AML-193 (cell line): ENCODE measurements at places on chromosomes 5 and 9.

DNA sequence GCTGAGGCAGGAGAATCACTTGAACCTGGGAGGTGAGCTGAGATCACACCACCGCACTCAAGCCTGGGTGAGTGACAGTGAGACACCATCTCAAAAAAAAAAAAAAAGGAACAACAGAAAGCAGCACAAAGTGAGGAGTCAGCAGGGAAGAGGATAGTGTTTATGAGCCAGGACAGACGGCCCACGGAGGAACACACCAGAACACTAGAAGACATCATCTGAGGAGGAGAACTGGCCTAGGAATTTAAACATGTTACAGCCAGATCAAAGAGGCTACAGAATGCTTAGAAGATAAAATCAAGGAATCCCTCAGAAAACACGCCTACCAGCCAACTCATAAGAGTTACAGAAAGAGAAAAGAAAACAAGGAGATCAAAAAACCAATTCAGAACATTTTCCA is 12.2 kb downstream of the UBAC1 start:
- no peak for DNase-seq

DNA sequence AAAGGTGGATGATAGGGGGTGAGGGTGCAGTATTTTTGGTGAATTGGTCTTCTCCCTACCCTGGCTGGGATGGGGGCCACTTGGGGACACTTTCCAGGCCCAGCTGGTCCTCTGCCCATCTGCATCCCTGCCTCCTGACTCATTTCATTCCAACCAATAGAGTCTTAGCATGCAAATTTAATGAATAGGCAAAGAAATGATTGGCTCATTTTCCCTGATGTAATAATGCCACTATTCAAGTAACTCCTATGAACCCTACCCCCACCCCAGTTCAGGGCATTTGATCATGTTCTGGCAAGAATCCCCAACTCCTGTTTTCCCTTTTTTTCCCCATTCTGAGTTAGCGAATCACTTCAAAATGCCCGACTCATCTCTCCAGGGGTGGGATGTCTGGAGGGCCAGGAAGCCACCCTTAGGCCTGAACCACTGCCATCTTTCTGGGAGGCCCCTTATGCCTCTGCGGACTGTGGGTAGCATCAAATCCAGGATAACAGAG is 56.7 kb downstream of the PCDH1 start:
- DNase-seq: no peak

GRCh38 chr9:133115604-133116345 is 5.3 kb downstream of the RALGDS start:
- no peak for DNase-seq

DNA sequence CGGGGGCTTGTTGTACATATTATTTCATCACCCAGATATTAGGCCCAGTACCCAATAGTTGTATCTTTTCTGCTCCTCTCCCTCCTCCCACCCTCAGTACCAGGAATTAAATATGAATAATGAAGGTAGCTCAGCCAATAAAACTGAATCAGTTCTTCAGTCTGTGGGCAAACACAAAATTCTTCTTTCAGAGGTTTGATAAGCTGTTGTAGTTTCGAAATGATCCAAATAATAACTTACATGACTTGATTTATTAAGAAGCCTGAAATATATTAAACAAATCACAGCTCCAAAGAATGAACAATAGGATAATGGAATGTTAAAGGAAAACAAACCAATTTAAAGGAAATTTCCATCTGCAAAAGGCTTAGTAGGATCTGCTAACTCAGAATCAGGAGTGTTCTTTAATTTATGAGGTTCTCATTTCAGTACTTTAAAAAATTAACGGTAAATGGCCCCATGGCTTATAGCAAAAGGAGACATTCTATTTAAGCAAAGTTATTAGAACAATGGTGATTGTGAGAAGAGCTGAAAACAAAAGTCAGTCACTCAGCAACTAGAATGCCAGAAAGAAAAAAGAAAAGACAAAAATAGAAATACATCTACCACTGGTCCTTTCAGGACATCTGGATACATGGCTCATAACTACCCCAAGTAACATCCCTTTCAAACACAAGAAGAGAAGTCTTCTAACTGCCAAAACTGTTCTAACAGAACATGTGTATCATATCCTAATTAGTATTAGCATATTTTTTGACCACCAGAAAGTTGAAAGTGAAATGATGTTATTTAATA is 62.4 kb downstream of the NR3C1 start:
- no peak for DNase-seq

GRCh38 chr5:127101533-127101932 is 28.2 kb upstream of the C5orf63 start:
- DNase-seq: no peak

GRCh38 chr5:122846051-122846550 is 688 bp downstream of the SNX24 start:
- DNase-seq: no peak

- no peak for DNase-seq
These were observed 220.3 kb upstream of the GAS1 start for GRCh38 chr9:87167582-87167981.

GRCh38 chr9:16527573-16527972 is 342.9 kb downstream of the BNC2 start:
- no peak for DNase-seq

DNA sequence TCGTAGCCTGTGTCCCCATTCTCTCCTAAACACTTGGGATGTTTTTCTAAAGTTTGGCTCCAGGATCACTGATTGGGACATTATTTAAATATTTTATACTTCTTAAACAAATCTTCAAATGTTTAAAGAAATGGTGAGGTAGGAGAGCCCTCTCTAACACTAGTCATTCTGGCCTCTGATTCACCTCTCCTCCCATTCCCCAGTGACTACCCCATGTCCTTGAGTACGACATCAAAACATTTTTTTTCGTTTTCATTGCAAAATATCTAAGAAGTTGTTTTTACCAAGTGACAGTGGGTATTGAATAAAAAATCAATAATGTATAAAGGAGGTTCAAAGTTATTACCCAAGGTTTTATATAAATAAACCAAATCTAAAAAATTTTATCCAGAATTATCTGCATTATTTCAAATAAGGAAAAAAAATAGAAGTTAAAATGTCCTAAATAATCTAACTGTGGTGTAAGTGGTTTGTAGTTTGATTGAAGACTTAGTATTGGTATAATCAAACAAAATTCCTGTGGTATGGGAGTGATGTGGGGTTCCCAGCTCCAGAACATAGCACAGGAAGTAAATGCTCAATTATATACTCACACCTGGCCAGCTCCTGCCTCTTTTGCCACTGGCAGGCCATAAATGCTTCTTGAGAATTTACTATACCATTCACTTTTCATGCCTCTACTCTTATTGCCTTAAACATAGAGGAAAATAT is 51.1 kb downstream of the MAST4 start:
- DNase-seq: no peak

DNA sequence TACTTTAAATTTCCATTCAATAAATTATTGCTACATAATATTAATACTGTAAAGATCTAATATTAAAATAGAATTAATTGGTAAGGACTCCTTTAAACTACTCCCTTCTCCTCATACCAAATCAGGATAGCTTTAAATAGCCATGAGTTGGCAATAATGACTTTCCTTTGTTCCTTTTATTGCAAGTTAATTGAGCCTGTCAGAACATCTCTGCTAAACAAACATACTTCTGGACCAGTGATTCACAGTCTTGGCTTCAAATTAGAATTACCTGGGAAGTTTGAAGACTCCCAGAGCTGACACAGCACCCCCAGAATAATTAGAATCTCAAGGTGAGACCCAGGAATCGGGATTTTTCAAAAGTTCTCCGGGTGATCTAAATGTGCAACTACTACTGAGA is 18.7 kb downstream of the C5orf58 start:
- DNase-seq: no peak

DNA sequence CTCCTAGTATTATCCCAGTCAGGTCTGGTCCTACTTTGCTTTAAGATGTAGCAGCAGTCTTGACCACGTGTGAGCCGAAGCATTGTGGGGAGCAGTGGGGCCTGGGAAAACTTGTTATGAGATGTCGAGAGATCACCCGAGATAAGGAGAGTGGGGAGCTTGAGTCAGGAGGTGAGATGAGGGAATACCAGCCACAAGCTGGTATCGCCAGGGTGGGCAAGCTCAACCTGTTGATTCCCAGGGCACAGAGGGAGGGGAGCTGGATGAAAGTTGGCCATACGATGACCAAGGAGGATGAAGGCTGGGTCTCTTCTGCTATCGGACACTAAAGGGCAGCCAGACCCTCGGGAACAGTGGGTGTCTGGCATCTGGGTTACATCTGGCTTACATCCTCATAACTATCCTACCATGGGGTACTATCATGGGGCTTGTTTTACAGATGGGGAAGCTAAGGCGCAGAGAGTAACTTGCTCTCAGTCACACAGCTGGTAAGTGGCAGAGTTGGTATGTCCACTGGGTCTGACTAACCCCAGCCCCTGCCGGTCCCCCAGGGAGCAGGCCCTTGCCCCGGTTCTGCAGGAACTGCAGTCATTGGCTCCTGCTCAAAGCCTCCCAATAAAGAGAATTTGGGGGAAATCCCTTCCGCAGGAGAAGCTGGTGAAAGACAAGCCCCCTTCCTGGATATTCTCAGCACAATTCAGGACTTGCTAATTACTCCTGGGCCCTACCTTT is 13.4 kb upstream of the TIFAB start:
- DNase-seq: no peak

GRCh38 chr5:26645659-26646058 is 392.7 kb downstream of the CDH9 start:
- no peak for DNase-seq

DNA sequence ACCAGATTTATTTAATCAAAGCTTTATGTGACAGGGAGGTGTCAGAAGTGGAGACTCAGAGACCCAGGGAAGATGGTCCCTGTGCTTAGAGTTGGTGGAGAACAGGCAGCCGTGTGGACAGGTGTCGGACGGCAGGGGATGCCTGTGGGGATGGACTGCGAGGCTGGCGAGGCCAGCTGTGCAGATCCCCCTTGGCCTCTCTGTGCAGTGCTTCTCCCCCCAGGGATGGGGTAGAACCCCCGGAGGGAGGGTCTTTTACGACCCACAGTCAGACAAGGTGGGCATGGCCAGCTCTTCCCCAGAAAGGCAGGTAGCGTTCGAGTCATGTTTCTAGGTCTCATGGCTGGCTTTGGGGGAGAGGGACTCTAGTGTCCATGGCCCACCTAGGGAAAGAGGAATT is 4.7 kb upstream of the SLC2A6 start:
- no peak for DNase-seq

DNA sequence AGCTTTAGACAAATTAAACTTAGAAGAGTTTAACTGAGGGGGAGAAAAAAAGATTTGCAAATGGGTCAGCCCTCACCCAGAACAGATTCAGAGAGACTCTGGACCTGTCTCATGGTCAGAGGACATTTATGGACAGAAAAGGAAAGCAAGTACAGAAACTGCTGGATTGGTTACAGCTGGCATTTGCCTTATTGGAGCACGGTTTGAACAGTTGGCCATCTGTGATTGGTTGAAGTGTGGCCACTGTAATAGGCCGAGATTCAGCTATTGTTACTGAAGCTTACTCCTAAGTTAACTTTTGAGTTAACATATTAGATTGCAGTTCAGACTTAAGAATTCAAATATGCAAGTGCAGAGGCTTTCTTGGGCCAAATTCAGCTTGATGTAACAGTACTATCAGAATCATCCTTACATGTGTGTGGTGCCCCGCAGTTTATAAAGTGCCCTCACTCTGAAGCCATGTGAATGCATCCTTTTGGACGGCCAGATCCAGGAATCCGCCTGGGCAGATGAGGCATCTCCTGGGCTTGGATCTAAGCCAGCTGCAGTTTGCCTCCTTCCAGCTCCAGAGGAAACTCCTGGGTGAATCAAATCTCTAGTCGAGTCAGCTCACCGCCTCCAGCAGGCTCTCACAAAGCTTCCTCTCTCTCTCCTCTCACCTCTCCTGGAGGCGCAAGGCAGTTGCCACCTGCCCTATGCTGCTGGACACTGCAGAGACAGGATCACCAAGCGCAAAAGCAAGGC is 165.2 kb downstream of the ADAMTS12 start:
- no peak for DNase-seq

GRCh38 chr5:57466544-57466943 is 16.1 kb downstream of the ACTBL2 start:
- no peak for DNase-seq

DNA sequence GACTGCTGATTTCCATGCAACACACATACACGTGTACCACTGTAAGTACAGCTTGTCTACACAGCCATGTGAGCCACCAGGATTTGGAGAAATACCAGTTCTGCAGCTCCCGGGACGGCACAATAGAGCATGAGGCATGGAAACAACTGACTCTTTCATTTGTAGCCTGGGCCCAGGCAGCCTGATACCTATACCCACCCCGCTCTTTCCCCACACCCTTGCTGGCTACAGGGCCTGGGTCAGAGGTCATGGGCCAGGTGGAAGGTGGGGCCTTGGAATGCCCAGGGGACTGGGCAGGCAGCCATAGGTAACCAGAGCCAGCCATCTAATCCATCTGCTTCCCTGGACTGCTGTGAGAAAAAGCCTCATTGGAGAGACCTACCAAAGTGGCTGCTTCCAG is 39.0 kb upstream of the ZSWIM6 start:
- no peak for DNase-seq

GRCh38 chr9:3962971-3963642 is 336.8 kb downstream of the GLIS3 start:
- no peak for DNase-seq

GRCh38 chr5:108857905-108858304 is 110.2 kb downstream of the FER start:
- DNase-seq: no peak

DNA sequence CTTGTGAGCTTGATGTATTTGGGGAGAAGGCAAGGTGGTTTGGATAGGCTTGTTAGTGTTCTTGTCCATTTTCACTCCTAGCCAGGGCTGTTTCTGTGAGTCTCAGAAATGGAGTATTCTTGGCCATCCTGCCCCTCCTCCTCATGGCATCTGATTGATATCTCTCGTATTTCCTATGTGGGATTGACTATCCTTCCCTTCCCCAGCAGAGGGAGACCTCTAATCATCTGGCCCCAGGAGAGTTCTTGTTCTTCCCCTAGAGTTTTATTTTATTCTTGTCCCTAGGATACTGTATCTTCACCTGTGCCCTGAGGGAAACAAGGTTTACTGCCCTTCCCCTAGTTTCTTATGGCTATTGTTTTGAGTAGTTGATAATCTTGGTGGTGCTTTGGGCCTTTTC is 114.4 kb downstream of the VPS13A start:
- DNase-seq: peak; percentile 4

- DNase-seq: no peak
These were observed 2002.9 kb downstream of the MAT2B start for GRCh38 chr5:165508286-165508685.

DNA sequence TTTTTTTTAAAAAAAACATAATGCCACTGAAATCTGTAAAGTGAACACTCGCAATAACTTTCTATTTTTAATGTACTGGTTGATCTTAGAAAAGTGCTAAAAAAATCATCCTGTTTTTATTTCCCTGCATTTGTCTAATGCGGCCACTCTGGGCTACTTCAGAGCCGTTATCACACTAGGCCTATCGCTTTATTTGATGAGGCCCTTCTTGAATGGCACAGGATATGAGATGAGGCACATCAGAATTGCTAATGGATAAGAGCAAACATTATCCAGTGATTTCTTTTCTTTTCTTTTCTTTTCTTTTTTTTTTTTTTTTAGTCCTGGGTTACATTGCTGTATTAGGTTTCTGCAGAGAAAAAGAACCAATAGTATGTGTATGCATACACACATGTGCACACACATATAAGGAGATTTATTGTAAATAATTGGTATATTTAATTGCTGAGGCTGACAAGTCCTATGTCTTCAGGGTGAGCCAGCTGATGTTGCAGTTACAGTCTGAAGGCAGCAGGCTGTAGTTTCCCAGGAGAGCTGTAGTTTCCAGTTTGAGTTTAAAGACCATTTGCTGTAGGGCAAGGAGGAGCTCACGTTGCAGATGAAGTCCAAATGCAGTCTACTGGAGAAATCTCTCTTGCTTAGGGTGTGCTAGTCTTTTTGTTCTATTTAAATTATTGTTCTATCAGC is 391.7 kb downstream of the MED10 start:
- DNase-seq: no peak
